ENCODE measurements at places on chromosomes 7 and 10.
A peak's percentile ranks its signal among the peaks of the same experiment; 100 is the strongest.

GRCh38 chr10:97498841-97499560, at the start of gene UBTD1:
UBTD1 (plus strand) TSS chr10:97498924; CDS start chr10:97499204, 280 bp downstream.
- DNase-seq, result no peak

- DNase-seq, result no peak
Measured at GRCh38 chr7:72415586-72415985, 3.4 kb upstream of the CALN1 start.

DNA sequence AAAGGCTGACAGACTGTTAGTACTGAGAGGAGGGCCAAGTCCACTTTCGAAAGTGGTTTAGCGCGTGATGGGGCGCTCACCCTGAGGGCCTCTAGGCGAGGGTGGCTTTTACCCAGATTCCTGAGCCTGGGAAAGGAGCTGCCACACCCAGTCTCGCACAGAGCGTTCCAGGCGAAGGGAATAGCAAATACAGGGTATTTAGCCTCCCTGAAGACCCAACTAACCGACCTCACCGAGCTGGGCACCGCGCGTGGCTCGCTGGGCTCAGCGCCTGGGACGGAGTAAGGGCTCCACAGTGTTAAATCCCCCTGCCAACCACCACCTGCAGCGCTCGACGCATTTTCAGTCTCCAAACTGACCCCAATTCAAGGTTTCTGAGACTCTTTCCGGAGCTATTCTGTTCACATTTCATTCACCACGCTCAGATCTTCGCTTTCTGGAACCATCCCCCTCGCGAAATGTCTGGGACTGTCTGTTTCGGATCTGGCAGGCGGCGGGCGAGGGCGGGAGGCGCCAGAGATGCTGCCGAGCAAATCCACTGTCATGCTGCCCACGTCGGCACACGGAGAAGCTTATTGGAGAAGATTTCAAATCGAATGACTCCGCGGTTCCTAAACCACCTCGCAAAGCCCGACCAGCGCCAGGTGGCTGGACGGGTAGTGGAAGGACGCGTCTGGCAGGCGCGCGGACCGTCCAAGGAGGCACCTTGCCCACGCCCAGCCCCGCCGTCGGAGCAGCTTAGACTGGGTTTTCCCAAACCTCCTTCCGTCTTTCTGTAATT, 1.4 kb upstream of the OSBPL3 start:
- DNase-seq, result no peak

GRCh38 chr7:118232837-118233236, 8.3 kb downstream of the ANKRD7 start:
- no peak for DNase-seq

- no peak for DNase-seq
Measured at GRCh38 chr7:152313217-152313616, 122.6 kb downstream of the KMT2C start.

DNA sequence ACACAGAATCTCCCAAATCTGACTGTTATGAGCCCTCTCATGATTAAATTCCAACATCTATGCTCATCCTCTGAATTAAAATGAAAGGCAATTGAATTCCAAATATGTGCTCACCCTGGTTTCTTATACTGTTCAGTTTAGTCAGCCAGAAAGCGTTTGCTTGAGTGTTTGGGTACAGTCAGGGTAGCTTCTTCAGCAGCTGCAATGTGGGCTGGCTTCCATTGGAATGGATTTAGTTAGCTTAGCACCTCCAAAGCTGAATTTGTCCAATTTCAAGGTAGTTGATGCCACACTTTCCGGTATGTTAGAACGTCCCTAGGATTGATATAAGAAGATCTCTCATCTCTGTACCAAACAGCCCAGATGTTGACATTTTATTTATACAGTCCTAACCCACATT, 9.3 kb downstream of the KLHL7 start:
- no peak for DNase-seq

DNA sequence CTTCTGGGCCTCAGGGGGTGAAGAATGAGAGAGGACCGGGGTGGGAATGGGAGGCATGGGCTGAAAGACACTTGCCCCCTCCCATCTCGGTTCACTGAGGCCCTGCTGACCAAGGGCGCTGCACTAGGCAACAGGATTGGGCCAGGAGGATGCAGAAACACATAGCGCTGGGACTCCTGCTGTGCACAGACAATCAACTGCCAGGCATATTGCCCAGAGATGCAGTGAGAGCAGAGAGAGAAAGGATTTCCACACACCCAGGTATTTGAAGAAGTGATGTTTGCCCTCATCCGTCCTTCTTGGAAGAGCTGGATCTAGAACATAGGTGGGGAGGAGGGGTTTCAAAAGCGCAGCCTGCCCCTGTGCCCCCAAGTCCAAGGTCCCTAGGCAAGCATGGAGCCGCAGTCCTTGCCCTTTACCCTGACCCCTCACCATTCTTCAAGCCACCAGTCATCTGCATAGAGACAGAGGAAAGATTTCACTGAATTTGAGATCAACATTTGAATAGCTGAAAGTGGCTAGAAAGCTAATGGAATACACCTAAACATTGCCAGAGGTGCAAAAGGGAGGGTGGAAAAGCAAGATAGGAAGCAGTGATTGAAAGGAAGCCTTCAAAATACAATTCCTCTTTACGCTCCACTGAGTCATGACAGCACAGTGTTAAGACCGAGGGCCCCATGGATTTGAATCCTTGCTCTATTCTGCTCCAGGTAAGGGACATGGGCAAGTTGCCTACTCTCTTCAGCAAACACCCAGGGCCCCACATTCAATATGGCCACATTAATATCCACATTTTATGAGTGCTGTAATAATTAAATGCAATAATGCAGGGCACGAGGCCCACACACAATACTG, 44.2 kb upstream of the TNS3 start:
- DNase-seq, result no peak

- no peak for DNase-seq
Measured at GRCh38 chr7:30562498-30562897, 32.2 kb upstream of the GARS1 start.

- DNase-seq, result no peak
Measured at GRCh38 chr7:46772776-46773175, 809.1 kb downstream of the TNS3 start.

- no peak for DNase-seq
Measured at GRCh38 chr10:24983130-24983529, 30.7 kb upstream of the PRTFDC1 start.

GRCh38 chr10:93859049-93859655, 34.6 kb upstream of the SLC35G1 start:
- no peak for DNase-seq

DNA sequence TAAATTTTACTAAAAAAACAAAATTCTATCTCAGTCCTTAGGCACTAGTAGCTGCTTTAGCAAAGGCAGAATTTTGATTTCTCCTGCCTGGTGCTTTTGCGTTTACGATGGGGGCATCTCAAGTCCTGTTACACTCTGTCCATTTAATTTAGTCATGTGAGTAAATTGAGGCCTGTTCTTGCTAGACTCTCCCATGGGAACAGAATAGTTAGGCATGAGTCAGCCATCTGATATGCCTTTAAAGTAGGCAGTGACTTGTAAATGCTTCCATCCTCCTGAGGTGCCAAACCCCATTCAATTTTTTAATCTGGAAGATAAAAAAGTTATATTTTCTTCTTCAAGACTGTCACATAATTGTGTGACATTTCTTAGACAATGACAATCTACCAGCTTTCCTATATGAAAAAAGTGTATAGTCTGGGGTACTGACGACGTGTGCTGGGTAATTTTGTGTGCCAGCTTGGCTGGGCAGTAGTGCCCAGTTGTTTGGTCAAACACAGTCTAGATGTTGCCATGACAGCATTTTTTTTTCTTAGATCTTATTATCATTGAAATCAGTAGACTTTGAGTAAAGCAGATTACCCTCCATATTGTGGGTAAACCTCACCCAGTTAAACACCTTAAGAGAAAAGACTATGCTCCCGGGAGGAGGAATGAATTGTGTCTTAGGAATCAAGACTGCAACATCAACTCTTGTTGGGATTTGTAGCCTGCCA, 603.4 kb downstream of the SORCS1 start:
- DNase-seq, result no peak

- DNase-seq, result no peak
Measured at GRCh38 chr10:85557077-85557476, 809.5 kb downstream of the GRID1 start.

- no peak for DNase-seq
Measured at GRCh38 chr10:83076443-83076842, 1062.9 kb upstream of the GHITM start.

- no peak for DNase-seq
Measured at GRCh38 chr7:10940704-10941355, 32.8 kb upstream of the PHF14 start.

- DNase-seq, result peak; percentile 15
Measured at GRCh38 chr10:122703483-122704448, 4.1 kb upstream of the C10orf120 start.

DNA sequence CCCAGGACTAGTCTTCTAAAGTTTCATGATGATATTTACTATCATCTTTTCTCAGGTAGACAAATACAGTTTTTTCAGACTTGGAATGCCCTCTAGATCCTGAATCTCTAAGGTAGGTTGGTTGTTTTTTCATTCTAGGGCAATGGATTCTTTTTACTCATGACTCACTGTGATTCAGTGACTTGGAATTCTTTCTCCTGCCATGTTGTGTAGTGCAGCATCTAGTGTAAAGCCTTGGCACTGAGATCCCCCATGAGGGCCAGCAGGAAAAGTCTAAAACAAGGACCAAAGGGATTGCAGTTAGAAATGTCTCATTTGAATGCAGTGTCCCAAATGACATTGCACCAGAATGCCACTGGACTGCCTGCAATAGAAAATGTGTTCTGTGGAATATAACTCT, 430.4 kb downstream of the NEBL start:
- no peak for DNase-seq

DNA sequence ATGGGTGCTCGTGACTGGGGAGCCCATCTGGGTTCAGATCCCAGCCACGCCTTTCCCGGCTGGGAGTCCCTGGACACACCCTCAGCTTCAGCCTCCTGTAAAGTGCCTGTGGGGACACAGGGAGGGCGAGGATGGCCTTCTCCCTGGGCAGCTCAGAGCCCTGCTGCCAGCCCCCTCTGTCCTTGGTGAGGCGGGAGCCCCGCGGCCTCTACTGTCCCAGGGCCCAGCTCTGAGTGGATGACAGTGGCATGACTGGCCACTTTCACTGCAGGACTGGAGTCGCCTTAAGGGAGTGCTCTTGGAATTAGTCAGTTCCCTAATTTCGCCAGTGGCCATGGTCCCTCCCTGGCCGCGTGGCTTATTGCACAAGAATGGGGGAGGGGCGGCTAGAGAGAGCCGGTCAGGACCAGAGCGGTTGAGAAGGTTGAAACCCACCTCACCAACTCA, 4.6 kb downstream of the BRI3 start:
- DNase-seq, result no peak

- DNase-seq, result peak; percentile 71
Measured at GRCh38 chr7:150448789-150449147, 1.7 kb upstream of the GIMAP8 start.

DNA sequence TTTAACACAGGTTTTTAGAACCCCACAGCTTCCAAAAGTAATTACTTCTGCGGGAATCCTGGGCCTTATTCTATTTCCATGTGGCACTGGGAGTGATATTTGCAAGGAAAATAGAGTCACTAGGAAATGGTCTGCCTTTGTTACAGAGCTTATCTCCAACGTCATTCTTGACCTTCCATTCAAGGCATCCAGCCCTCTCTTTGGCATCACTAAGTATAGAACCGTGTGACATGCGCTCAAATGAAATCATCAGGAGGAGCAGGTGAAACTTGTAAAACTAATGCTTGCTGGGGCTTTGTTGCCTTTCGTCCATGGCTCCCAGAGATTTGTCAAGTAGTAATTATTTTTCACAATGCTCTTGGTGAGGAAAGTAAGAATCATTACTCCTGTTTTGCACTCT, 73.4 kb downstream of the PAPSS2 start:
- no peak for DNase-seq

- DNase-seq, result no peak
Measured at GRCh38 chr10:50508315-50509051, 115.3 kb downstream of the SGMS1 start.

GRCh38 chr7:87625101-87625500, 3.1 kb upstream of the RUNDC3B start:
- DNase-seq, result no peak

- no peak for DNase-seq
Measured at GRCh38 chr7:75815418-75816064, 1.9 kb upstream of the CCL24 start.

DNA sequence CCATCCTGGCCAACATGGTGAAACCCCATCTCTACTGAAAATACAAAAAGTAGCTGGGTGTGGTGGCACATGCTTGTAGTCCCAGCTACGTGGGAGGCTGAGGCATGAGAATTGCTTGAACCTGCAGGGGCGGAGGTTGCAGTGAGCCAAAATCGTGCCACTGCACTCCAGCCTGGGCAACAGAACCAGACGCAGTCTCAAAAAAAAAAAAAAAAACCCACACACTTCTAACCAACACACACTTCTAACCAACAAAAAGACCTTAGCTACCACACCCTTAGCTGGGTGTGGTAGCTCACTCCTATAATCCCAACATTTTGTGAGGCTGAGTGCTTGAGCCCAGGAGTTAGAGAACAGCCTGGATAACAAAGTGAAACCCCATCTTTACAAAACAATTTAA, 33.9 kb upstream of the SPOCK2 start:
- DNase-seq, result no peak

GRCh38 chr7:144713850-144714249, 122.0 kb downstream of the TPK1 start:
- no peak for DNase-seq

GRCh38 chr7:24898691-24899090, 81.3 kb downstream of the OSBPL3 start:
- DNase-seq, result no peak

GRCh38 chr10:86878983-86879713, 78.3 kb downstream of the MMRN2 start:
- DNase-seq, result no peak

- no peak for DNase-seq
Measured at GRCh38 chr7:90227259-90227658, 15.7 kb downstream of the STEAP2 start.

GRCh38 chr10:71569775-71570588, 149.6 kb downstream of the C10orf105 start:
- peak; percentile 74 for DNase-seq

- DNase-seq, result no peak
Measured at GRCh38 chr10:80506189-80506575, 31.5 kb upstream of the SH2D4B start.

DNA sequence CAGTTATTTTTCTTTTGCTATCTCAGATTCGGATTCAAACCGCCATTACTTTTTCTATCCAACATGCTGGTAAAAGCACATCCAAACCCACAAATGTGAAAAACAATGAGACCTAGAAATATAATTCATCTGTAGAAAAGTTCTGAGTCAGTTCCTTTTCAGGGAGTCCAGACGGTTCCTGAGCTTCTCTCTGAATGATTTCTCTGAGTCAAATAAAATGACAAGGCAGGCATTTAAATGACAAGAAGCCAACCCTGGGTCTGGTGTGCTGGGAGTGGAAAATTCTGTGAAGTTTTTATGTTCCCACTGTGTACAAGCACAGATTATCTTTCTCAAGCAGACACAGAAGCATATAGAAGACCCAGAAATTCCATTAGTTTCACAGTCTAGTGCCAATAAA, 96.3 kb upstream of the ANKRD1 start:
- no peak for DNase-seq

DNA sequence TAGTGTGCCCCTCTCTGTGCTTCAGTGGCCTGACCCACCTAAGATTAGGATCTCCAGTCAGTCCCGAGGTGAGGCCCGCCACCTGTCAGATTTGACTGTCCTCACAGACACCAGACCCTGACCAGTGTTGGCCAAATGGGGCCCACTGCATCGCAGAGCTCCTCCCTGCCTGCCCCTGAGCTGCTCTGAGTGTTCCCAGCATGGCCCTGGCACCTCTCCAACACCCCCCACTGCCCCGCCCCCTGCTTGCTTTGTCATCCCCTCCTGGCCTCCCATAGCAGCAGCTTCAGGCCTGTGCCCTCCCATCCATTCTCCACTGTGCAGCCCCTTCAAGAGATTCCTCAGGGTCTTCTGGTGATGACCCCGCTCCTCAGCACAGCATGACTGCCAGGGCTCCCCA, 67.6 kb downstream of the C10orf120 start:
- no peak for DNase-seq

Measured in stimulated activated CD8-positive, alpha-beta memory T cell treated with anti-CD3 and anti-CD28 coated beads, Interleukin-7, amount 100 ng/mL, for 24 hours (primary cell).